OCI-M1 (cell line): ENCODE measurements at places on chromosomes 1 and 21.

GRCh38 chr1:192604979-192605620, 29.5 kb downstream of the RGS1 start:
- peak; percentile 95 for DNase-seq

DNA sequence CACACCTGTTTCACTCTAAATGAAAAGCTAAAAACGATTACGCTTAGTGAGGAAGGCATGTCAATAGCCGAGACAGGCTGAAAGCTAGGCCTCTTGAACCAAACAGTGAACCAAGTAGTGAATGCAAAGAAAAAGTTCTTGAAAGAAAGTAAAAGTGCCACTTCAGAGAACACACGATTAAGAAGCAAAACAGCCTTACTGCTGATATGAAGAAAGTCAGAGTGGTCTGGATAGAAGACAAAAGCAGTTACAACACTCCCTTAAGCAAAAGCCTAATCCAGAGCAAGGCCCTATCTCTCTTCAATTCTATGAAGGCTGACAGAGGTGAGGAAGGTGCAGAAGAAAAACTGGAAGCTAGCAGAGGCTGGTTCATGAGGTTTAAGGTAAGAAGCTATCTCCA, 130.7 kb downstream of the SIPA1L2 start:
- no peak for DNase-seq

DNA sequence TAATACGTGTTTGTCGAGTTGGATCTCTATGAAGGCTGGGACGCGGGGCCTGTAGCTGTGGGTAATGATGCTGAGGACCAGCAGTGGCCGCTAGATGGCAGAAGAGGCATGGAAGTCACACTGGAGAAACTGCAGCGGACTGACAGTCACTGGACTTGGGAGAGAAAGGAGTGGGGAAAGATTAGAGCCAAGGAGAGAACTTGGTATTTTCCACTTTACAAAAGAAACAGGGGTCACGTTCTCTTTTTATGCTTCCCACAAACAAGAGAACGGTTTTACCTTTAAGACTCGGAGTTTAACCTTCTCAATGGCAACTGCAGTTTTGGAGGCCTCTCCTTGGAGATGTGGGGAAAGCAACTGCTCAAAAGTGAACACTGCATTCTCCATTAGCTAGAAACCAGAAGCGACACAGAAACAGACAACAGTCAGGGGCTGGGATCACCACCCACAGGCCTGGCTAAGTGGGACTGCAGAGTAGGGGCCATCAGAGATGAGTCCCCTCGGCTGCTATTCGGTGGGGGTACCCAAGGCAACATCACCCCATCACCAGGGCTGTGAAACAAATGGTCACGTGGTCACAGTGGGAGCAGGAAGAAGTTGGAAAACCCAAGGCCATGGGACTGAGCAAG, 51.1 kb upstream of the EDEM3 start:
- DNase-seq = peak; percentile 94

GRCh38 chr1:19317126-19317910, 5.2 kb downstream of the SLC66A1 start:
- DNase-seq = no peak

DNA sequence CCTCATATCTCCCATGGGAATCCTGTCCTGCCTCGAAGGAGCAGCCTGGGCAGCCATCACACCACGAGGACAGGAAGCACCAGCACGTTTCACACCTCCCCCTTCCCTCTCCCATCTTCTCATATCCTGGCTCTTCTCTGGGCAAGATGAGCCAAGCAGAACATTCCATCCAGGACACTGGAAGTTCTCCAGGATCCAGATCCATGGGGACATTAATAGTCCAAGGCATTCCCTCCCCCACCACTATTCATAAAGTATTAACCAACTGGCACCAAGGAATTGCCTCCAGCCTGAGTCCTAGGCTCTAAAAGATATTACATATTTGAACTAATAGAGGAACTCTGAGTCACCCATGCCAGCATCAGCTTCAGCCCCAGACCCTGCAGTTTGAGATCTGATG, 8.7 kb downstream of the SLAMF8 start:
- DNase-seq = no peak

- no peak for DNase-seq
Observed at GRCh38 chr1:243979396-243979795, 71.7 kb upstream of the ZBTB18 start.

DNA sequence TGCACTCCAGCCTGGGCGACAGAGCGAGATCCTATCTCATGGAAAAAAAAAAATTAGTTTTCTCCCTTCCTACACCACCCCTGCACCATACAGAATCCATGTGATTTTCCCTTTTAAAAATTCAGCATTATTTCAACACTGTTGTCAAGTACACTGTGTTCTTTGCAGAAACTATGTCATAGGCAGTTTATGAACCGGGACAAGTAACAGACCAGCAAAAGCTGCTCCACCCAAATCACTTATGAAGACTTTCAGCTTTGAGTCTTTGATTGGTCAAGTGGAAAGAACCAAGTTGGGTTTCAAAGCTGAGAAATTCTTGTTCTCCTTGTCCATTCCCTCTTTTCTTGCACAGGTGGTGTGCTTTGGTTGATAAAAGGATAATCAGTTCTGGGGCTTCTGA, 173.0 kb downstream of the CDC7 start:
- no peak for DNase-seq

DNA sequence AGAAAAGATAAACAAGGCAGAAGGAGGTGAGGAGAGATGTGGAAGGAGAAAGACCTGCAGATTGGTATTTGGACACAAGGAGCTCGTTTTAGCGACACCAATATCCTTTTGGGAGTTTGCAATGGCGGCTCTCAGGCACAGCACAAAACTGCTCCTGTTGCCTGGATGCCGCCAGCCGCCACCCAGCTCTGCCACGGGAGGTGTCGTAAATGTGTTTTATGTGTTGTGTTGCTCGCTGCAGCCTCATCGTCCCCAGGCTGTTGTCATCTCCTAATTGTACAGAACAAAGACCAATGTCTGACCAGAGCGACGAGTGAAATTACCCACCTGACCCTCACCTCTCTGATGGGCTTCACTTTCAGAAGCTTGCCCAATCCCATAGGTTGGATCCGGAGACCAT, 96.6 kb upstream of the ZNF281 start:
- no peak for DNase-seq

DNA sequence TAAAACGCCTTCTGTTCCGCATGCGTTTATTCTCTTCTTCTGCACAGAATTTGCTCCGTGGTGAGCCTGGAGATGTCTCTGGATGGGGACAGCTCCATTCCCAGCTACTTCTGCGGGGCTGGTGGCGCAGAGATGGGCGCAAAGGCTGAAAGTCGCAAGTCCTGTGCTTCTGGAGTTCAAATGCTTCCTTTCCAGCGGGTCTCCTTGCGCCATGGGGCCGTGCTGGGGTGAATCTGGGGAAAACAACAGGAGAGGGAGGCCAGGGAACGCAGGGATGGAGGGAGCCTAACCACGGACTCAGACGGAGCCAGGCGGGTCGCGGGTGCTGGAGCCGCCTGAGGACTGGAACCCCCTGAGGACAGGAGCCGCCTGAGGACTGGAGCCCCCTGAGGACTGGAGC, 2.9 kb upstream of the OR2T12 start:
- DNase-seq = no peak

DNA sequence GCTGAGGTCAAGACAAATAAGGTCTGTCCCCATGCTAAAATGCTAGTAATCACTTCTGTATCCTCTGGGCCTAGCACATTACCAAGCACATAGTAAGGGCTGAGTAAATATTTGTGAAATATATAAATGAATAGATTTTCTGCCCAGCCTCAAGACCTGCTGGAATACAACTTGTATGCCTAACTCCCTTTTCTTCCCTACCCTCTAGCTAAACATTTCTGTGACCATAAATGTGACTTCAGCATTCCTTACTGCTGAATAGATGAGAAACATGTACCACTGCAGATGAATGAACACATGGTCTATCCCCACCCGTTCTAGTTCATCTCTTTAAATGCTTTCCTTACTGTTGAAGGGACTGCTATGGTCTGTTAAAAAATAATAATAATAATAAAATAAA, 209.0 kb upstream of the HOOK1 start:
- no peak for DNase-seq

- no peak for DNase-seq
Observed at GRCh38 chr1:167507719-167508118, 10.6 kb downstream of the CD247 start.

DNA sequence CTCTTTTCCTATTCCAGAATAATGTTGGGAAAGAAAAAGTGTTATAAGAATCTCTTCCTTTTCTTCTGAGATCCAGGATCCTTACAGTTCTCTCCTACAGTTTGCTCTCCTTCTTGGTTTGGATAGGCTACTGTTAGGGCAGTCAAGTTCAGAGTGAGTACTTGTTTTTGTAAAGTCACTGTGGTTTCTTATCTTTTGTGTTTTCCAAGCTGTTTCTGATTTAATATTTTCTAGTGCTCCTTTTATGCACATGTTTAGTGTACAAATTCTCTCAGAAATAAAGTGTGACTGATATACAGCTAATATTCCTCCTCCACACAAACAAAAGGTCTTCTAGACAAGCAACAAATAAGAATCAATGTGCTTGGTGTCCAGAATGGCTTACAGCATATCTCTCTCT, 107.7 kb downstream of the BACH1 start:
- peak; percentile 54 for DNase-seq

DNA sequence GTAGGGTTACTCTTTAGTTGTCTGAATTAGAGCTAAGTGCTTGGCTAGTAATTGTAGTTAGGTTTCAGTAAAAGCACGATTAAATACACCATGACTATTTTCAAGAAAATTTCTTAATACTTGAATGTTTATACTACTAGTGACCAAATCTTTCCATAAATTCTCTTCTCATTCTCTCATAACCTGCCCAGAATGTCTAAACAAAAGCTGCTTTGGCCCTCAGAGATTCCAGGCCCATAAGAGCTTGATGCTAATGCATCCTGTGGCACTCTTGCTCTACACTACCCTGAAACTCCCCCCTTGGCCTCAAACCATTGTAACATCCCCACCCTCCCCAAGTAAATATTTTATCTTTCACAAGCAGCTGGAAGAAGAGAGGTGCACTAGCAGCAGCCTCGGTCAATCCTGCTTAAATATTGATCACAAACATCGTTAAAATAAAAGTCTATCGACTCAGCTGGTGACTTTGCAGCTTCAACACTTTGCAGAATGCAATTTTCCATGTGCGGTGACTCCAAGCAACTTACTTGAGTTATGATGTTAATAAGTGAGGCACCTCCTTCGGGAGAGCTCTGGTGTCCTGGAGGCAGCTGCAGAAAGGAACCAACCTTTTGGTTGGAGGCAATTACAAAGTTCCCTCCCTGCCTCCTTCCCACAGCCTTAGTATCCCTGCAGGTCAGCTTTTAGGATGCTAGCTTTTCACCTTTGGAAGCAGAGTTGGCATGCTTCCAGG, 315.6 kb upstream of the PLXNA2 start:
- no peak for DNase-seq

DNA sequence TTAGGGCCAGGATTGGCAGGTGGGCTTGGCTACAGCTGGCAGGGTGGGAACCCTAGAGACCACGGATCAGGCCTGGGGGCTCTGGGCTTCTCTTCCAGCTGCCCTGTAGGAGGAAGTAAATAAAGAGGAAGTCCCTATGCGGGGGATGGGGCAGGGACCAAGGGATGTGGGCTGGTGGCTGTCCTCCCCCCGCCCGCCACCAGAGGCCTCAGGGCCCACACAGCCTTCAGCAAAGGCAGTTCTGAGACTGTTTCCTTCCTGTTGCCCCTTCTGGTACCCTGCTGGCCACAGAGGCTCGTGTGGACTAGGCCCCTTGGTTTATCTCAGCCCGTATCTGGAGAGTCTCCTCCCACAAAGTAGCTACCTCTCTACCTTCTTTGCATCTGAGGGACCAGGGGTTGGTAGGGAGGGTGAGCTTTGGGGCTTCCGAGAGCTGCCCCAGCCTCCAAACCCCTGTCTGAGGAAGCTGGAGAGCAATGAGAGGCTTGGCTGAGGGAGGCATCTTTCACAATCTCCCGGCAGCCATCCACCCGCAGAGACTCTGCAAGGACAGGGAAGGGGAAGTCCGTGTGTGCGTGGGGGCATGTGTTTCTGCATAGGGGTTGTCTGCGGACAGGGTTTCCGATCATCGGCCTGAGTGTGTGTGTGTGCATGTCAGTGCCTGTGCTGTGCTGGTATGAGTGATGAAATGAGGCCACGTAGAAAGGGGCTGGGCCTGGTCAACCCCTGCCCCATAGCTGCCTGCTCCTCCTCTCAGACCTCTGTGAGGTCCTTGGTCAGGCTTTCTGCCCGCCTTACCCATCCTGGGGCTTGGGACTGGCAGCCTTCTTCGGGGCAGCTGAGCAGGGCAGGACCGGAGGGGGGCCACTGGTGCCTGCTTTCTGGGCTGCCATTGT, 12.5 kb downstream of the RPS6KA1 start:
- DNase-seq = peak; percentile 98

DNA sequence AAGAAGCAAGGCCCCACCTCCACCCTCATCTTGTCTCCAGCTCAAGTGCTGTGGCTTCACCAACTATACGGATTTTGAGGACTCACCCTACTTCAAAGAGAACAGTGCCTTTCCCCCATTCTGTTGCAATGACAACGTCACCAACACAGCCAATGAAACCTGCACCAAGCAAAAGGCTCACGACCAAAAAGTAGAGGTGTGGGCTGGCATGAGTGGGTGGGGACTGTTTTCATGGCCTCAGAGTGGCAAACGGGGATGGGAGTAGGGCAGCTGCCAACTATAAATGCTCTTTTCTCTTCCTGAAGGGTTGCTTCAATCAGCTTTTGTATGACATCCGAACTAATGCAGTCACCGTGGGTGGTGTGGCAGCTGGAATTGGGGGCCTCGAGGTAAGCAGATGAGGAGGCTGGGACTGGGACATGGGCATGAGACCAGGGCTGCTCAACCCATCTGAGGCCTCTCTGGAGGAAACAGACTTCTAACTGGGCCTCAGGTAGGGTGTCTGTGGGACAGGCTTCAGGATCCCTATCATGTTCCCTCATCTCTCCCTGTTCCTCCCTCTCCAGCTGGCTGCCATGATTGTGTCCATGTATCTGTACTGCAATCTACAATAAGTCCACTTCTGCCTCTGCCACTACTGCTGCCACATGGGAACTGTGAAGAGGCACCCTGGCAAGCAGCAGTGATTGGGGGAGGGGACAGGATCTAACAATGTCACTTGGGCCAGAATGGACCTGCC, 8.8 kb upstream of the P3R3URF start:
- DNase-seq = no peak

DNA sequence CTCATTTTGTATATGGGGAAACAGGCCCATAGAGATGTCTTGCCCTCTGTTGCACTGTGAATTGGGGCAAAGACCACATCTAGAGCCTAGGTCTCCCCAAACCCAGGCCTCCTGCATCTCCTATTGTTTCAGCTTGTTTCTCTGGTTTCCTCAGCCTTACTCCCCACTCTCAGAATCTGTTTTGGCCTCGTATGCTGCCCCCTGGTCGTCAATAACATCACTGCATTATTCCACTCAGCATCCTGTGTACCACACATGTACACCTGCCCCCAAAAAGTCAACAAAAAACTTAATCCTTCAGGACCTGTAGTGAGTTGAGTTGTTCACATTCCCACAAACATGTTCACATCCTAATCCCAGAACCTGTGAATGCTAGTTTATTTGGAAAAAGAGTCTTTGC, 184.8 kb downstream of the BRINP2 start:
- peak; percentile 43 for DNase-seq

GRCh38 chr1:89271341-89272015, 1.2 kb downstream of the GBP5 start:
- DNase-seq = peak; percentile 43
